ENCODE measurements at places on chromosomes 16 and 17.
A peak's percentile ranks its signal among the peaks of the same experiment; 100 is the strongest.

- DNase-seq = no peak
Measured at GRCh38 chr17:70675070-70675590, 505.8 kb downstream of the KCNJ2 start.

DNA sequence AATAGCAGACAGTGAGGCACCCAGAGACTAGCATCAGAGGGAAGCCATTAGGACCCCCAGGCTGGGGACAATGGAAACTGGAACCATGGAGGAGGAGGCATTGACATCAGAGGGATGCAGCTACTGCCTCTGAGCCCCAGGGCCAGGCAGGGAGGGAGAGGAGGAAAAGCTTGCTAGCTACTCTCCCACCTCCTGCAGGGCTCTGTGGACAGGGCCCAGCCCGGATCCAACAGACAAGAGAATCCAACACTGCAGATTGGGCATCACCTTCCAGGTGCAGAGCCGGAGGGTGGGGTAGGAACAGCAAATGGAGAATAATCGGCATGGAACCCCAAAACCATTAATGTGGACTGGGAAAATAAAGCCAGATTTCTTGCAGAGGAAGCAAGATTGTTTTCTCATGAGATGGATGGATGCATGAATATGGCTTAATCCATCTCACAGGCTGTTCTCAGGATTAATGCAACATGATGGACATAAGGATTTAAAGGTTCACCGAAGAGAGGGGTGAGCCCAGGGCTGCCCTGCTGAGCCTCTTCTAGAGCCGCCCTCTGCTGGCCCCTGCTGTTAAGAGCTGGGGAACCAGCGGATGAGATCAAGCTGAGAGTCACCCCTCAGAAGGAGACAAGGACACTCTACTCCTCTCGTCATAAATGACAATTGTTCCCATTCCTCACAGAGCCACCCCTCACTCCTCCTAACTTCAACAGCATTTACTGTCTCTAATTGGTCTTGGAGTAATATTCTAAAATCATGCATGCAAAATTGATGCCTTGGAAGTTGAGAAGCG, 48.8 kb downstream of the DNAH3 start:
- DNase-seq = peak; percentile 36

GRCh38 chr17:62675260-62675659, 47.8 kb downstream of the MRC2 start:
- no peak for DNase-seq

DNA sequence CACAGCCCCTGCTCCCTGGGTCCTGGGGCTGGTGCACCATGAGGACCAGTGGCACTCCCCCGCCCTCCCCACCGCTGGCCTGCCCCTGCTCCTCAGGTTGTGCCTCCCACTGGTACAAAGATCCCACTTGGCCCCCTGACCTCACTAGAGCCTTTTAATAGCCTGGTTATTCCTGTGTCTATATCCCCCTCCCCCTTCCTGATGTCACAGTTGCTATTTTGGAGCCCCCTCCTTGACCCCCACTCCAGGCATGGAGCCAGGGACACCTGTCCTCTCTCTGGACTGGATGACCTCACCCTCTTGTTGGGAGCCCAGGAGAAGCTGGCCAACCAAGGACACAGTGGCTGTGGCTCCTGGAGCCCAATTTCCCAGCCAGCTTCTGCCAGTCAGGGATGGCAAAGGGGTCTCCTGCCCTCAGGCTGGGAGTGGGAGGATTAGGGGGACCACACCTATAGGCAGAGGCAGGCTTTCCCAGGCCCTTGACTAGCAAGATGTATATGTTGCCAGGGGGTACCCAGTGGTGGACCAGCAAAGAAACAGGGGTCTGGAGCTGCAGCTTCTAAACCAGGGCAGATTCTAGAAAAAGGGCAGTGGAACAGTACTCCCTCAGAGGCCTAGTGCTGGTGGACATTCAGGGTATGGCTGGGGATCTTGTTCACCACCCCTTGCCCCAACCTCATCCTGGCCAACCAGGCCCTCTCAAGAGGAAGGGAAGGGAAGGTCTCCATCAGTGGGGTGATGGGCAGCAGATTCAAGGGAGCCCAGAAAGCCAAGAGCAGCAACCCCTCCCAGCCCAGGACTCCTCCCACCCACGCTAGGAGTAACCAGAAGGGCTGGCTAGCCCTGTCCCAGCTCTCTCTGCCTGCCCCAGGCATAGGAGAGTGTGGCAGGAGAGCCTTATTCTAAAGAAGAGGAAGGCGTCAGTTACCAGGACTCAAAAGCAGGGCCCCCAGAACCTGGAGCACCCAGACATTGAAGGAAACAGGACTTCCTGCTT, 10.9 kb downstream of the HDAC5 start:
- no peak for DNase-seq

GRCh38 chr17:37714897-37715296, 30.0 kb downstream of the HNF1B start:
- no peak for DNase-seq

DNA sequence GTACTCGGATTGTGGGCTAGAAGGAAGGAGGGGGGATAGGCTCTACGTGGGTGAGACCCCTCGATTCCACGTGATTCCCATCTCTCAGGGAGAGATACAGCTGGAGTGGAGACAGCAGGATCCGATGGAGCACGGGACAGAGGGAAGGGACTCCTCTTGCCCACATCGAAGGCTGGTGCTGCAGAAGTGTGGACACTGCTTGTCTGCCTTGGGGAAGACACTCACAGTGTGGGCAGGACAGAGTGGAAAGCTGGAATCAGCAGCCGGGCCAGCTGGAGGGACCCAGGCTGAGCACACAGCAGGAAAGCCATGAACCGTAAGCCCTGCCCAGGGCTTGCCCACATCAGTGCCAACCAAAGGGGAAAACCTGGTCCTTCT, 42.1 kb upstream of the RPH3AL start:
- DNase-seq = no peak

GRCh38 chr16:85162478-85163277, 50.4 kb upstream of the CIBAR2 start:
- no peak for DNase-seq

GRCh38 chr17:76567634-76568432, 17.8 kb downstream of the ST6GALNAC2 start:
- DNase-seq = peak; percentile 57

DNA sequence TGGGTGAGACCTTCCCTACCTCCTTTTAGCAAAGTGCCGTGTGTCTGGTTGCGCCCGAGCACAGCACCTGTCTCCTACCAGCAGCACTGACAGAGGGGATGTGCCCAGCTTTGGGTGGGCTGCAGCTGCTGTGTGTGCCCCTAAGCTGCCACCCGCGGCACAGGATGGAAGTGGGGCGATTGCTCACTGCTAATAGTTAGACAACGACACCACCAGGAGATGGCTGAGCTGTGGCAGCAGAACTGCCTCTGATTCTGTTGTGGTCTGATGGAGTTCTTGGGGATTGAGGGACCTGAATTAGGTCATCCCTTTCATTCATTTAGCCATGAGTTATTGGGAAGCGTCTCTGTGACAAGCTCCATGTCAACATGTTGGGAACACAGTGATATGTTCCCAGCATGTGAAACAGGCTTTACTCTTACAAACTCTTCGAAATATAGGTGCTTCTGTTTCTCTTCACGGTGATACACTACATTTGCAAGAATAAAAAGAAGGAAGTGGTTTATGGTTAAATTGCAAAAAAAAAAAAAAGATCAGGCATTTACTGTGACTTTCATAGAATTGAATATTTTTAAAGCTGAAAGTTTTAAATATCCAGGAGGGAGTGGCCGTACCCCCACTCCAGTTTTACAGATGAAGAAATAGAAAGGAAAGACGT, 184.4 kb downstream of the MAF start:
- peak; percentile 20 for DNase-seq

- peak; percentile 78 for DNase-seq
Measured at GRCh38 chr16:4415538-4416199, 727 bp downstream of the CORO7 start.

- DNase-seq = peak; percentile 39
Measured at GRCh38 chr17:39926588-39927100, 757 bp downstream of the ORMDL3 start.

- no peak for DNase-seq
Measured at GRCh38 chr16:80997139-80997798, 9.4 kb downstream of the CMC2 start.

GRCh38 chr17:72219137-72219823, 98.5 kb downstream of the SOX9 start:
- DNase-seq = no peak

- no peak for DNase-seq
Measured at GRCh38 chr17:43528988-43529814, 16.9 kb downstream of the ETV4 start.

GRCh38 chr16:10256784-10257641, 74.8 kb upstream of the GRIN2A start:
- DNase-seq = peak; percentile 75

DNA sequence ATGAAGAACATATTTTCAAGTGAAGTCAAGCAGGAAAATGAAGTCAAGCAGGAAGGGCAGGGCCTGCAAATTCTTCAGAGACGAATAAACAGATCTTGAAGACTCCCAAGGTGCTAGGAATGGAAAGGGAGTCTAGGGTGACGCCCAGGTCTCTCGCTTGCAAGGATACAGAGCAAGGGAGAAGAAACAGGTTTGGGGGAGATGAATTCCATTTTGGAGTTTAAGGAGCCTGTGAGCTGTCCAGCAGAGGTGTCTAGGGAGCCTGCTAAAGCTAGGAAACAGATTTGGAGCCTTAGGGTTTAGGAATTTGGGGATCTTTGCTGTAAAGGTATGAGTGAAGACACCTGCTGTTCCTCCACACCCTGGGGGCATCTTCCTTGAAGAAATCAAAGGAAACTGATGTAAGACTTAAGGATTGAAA, 2.0 kb upstream of the UNKL start:
- no peak for DNase-seq

DNA sequence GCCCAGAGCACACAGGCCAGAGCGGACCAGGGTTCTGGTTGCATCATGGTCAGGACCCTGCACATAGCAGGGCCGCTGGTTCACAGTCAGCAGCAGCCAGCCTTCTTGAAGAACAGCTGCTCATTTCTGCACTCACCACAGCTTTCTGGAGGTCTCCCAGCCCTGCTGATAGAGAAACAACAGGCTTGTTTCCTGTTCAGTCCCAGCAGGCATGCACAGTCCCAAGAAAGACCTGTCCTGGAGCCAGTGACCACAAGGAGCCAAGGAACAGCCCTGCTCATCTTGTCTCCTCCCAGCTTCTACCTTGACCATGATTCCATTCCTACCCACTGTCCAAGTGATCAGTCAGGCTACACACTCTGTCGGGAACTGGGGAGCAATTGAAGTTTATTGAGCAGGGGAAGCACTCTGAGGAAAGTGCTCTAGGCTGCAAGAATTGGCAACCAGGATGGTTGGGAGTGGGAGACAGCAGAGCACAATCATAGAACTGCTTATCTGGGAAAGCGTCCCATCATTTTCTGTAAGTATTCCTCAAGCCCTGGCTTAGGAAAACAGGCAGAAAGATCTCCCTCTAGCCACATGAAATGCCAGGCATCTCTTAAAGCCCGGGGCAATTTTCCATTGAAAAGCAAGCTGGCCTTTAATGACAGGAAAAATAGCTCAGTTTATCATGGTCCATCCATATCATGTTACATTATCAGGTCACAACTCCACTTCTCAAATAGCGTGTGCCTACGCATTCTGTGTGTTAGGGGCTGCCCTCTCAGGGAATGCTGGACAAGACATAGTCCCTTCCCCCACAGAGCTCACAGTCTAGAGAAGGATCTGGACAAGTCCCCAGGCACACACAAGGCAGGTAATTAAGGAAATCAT, 155.4 kb upstream of the FOXF1 start:
- no peak for DNase-seq

GRCh38 chr16:58127634-58128033, 1.5 kb downstream of the CFAP20 start:
- peak; percentile 42 for DNase-seq

DNA sequence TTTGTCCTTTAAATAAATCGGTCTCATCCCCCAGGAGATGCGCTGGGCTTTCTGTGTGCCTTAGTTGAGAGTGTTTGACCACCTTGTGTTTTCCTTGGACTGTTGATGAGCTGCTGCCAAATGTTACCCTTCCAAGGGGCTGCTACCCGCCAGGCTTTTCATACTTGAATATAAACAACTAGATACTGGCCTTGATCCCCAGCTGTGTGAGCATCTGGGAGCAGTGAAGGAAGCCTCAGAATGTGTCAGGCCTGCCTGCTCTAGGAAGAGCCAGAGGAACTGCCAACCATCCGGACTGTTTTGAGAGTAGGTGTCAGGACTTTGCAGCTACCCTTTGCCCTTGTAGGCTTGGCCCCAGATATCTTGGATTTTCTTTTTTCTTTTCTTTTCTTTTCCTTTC, 57.8 kb downstream of the LDHD start:
- DNase-seq = no peak

DNA sequence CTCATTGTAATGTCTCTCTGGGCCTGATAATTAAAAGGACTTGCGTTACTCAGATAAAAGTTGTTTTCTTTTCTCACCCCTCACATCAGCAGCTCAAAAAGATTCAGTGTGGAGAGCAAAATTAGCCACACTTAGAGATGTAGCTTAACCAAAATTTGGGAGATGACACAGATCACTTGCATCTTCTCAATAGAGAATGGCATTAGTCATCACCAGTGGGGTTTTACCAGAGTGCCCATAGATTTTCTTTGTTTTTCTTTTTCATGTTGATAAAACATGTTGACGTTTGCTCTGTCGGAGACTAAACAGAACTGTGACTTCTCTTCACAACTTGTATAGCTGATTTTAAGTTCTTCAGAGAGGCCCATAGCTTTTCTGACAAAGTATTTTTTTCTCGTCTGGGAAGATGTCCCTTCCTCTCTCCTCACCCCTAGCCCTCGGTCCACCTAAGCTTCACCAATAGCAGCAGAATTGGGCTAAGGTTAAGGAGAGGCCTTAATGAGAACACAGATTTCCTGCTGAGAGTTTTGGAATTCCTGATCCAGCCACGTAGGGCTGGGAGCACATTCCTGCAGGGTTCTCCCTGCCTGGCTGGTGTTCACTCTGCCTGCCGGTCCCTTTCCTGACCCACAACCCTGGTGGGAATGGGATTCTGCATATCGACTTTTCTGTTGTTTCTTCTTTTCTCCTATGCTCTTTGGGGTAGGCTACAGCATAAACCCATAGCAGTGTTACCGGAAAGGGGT, 92.6 kb downstream of the CACNG3 start:
- no peak for DNase-seq

DNA sequence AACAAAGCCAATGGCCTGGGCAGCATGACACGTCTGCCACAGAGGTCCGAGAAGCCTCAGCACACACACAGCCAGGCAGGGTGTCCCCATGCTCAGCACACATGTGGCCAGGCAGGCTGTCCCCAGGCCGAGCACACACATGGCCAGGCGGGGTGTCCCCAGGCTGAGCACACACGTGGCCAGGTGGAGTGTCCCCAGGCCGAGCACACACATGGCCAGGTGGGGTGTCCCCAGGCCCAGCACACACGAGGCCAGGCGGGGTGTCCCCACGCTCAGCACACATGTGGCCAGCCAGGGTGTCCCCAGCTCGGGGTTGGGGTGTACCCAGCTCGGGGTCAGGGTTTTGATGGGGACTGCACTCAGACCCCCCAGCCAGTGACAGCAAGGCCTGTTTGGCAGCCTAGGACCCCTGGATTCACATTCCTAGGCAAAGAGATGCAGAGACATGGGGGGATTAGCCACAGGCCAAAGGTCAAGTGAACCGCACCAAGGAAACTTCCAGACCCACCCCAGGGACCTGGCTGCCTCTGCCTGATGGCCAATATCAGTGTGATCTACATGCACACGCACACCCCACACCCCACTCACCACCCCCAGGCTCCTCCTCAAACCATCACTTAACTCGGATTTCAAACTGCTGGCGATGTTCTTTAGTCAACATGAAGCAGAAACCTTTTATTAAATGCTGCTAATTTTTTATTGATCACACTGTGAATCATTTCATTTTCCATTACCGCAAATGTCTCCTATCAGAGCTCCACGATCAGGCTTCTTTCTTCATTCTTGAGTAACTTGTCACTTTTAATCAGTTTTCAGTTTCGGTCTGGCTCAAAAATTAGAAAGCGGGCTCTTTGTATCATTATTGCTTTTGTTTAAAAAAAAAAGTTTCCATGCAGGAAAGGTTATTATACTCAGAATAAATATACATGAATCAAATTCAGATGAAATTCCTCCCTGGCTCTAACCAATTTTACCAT, 111.4 kb downstream of the ZNF423 start:
- DNase-seq = no peak

Measured in natural killer cell (primary cell).